ENCODE measurements at places on chromosomes 3 and 15. TPM values are rescaled to one million over a fixed set of nuclear protein-coding genes. Genes with fewer than 3 reads are reported as not detected.

- DNase-seq: no peak
These were observed 63.0 kb downstream of the ST3GAL6 start for GRCh38 chr3:98826126-98826525.

DNA sequence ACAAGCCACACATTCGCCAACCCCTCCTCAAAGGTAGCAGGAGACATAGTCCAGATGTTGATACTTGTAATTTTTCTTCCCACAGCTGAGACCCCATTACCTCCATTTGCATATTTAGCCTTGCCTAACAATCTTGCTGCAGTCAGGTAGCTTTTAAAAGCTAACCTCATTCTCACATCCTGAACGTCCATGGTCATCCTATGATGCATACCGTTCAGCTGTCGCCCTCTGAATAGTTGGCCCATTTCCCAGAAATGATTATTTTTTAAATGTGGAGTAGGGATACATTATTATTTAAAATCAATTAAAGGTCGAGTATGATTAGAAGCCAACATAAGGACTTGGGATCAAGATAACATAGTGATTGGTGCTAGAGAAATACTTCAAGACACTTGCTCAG lies 165.0 kb downstream of the MEX3B start:
- DNase-seq: no peak

DNA sequence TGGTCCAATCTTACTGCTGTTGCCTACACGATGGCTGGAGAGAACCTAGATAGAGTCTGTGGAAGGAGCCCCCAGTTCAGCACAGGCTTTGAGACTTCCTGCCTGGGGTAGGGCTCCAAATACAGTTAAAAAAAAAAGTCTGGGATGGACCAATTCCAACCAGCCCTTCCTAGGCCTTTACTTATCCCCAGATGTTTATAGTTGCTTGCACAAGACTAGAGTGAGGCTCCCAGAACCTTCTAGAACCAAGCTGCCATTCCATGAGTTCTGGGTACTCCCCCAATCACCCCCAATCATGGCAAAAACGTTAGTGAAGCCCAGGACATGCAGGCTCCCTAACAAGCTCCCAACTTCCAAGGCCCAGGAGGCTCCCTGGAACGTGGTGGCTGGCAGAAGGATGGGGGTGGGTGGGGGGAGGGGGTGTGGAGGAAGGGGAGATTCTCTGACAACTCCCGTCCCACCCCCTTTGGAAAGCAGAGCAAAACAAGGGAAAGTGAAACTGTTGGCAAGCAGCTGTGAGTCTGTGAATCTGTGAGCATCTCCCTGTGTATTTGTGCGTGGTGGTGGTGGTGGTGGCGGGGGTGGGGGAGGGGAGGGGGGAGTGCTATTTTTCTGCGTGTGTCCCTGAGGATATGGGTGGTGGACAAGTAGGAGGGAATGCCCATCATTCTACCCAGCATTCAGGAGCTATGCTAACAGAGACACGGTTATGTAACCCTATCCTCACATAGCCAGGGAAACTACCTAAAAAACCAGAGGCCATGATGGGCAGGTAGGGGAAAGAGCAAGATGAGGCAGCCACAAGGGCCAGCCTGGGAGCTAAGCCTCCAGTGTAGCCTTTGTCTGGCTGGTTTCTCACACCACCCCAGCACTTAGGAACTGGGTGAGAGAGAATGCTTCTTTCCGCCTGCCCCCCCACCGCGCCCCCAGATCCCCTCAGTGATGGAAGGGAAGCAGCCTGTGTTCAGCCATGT lies 2.0 kb downstream of the MST1R start:
- no peak for DNase-seq

DNA sequence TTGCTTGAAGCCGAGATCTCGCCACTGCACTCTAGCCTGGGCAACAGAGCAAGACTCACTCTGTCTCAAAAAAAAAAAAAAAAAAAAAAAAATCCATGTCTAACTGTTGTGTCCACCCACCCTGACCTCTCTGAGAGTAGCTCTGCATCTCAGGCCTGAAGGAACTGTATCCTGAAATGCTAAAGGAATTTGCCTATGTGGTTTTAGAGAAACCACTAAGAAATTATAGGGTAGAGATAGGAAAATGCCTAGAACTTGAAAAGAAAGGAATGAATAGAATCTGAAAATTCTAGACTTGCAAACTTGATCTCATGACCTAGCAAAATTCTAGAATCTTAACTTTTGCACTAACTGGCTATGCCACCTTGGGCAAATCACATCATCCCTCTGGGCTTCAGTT lies 217.5 kb upstream of the ROPN1 start:
- DNase-seq: no peak

GRCh38 chr15:95025924-95026728 lies 794.8 kb downstream of the MCTP2 start:
- no peak for DNase-seq

Gene RBMS3
- 12.5 TPM for polyA plus RNA-seq

Measured in right renal cortex interstitium (tissue), 3 donors.